ENCODE measurements at places on chromosomes 7 and 10. TPM values are rescaled to one million over a fixed set of nuclear protein-coding genes. Genes with fewer than 3 reads are reported as not detected.

GRCh38 chr7:55532150-55532917 lies 40.0 kb downstream of the VOPP1 start:
- DNase-seq, result no peak

FASTK gene
- 93.8 TPM for total RNA-seq

GPNMB gene
- 14.5 TPM for total RNA-seq

GPR22 gene
- not detected for total RNA-seq

DNA sequence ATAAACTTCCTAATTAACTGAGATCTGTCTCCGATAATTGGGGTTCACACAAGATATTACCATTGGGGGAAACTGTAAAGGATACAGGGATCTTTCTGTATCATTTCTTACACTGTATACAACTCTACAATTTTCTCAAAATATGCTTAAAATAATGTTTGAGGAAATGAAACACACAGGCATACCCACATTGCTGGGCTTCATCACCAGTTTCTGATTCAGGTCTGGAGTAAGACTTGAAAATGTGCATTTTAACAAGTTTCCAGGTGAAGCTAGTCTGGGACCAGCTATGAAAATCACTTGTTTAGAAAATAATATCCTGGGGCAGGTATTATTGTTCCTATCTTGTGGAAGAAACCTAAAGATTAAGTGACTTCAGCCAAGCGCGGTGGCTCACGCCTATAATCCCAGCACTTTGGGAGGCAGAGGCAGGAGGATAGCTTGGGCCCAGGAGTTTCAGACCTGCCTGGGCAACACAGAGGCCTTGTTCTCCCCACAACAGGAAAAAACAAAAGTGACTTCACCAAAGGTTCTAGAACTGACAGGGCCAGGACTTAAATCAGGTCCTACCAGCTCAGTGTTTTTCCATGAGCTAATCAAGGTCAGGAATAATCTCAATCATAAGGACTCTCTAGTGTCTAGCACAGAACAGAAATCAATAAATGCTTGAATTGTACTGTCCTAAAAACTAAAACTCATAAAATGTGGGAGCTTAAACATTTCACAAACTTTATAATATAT lies 12.6 kb downstream of the TOMM7 start:
- no peak for DNase-seq

COL17A1 gene
- total RNA-seq, result 0.23 TPM

DNA sequence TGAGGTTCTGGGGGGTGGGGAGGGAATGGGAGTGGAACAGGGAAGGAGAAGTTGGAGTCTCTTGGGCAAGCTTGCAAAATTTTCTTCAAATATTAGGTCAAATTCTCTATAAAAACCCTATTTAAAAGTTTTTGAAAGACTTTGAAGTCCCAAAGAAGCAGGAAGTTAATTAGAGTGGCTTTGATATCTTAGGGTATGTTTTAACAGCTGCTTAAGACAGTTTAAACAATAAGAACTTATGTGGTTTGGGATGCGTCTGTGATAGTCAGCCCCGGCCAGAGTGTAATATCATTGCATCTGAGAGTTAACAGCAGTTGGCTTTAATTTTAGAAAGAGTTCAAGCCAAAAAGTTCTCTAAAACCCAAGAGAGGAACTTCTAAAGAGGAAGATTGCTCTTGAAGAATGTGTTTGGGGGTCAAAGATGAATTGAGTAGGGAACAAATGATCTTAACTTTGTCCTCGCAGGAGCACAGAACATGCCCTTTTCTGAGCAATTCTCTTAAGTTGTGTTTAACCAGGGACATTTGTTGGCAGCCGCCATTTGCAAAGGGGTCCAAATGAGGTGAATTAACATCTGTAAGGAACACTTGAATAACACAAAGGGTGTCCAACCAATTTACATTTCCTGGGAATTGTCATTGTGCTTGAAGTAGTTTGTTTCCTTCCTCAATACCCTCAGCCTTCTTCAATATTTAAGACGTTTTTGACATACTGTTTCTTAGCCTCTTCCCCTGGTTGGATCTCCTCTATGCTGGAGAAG lies 182.4 kb downstream of the PTEN start:
- DNase-seq, result no peak

DKK1 gene
- total RNA-seq, result 44.7 TPM

PRKAR2B gene
- 7.7 TPM for total RNA-seq

ETV1 gene
- 13.0 TPM for total RNA-seq

DNA sequence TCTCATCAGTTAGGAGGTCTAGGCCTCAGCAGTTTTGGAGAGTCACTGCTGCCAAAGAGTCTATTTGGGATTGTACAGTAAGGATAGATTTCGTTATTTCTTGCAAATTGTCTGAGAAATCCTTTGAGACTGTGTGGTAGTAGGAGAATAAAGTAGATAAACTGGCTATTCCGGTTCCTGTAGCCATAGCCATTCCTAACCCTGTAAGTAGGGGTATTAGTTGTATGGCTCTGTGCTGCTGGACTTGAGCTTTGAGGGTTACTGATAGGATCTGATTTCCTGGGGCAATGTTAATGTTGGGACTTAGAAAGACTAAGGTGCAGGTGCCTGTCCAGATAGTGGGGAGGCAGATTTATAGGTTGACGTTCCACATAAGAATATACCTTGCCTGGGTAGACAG lies 36.1 kb upstream of the ZNF138 start:
- DNase-seq, result no peak

AQP1 gene
- 1.0 TPM for total RNA-seq

DNA sequence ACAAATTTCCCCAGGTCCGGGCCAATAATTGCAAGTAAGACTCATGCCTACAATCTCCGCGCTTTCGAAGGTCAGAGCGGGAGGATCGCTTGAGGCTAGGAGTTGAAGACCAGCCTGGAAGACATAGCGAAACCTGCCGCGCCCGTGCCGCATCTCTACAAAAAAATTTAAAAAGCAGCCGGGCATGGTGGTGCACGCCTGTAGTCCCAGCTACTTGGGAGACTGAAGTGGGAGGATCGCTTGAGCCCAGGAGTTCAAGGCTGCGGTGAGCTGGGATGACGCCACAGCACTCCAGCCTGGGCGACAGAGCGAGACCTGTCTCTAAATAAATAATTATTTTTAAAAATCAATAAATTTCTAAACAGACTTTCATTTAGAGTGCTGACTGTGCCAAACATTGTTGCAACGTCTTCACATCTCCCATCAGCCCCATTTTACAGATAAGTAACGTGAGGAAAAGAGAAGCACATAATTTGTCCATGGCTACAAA lies 494 bp upstream of the CFAP43 start:
- peak; percentile 7 for DNase-seq

GRCh38 chr10:84988011-84988410 lies 659.6 kb downstream of the CCSER2 start:
- no peak for DNase-seq

DNA sequence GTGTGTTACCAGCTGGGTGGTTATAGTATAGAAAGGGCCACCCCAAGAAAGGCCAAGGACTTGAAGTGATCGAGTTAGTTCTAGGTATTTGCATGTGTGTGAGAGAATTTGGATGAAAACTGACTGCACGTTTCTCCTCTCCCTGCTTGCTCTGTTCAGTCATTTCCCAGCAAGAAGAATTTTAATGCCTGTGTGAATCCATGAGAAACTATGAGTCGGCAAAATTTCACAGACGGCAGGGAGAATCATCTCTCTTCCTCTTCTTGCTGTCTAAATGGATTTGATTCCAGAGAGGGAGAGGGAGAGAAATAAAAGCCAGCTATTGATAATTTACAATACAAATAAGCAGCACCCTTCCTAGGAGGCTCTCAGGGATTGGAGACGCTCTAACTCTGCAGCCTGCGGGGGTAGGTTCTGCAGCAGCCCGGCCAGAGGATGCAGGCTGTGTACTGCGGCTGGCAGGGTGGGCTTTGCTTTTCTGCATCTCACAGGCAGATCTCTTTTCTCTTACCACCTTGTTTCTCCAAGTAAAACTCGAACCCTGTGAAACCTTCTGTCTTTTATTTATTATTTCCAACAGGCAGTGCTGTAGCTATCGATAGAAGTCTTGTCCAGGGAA lies 183.6 kb downstream of the TCF7L2 start:
- DNase-seq, result no peak

GRCh38 chr10:69742928-69743602 lies 58.6 kb upstream of the COL13A1 start:
- DNase-seq, result peak; percentile 35

GRCh38 chr7:121305109-121305508 lies 23.7 kb upstream of the WNT16 start:
- no peak for DNase-seq

MKI67 gene
- total RNA-seq, result 32.2 TPM

- no peak for DNase-seq
Measured at GRCh38 chr10:43194266-43194665, 56.0 kb downstream of the CSGALNACT2 start.
